ENCODE measurements at places on chromosomes 7 and 10. TPM values are rescaled to one million over a fixed set of nuclear protein-coding genes. Genes with fewer than 3 reads are reported as not detected.

Gene LBX1
- not detected for total RNA-seq

GRCh38 chr10:76411729-76412435 is 980.5 kb downstream of the LRMDA start:
- DNase-seq, result no peak

GRCh38 chr7:32415519-32415918 is 74.7 kb downstream of the LSM5 start:
- DNase-seq, result no peak

- DNase-seq, result no peak
Observed at GRCh38 chr7:17986851-17987250, 40.8 kb downstream of the PRPS1L1 start.

DNA sequence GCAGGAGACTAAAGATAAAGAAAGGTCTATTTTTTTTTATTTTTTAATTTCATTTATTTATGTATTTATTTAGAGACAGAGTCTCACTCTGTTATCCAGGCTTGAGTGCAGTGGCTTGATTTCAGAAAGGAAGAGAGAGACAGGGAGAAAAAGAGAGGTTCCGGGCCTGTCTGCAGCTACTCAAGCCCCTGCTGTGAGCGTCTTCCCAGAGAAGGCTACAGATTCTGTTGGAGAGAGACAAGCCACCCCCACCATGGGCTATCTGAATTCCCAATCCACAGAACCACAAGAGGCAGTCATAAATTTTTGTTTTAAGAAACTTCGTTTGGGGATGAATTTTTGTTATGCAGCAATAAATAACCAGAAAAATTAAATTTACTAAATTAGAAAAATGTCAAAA is 68.1 kb downstream of the CALN1 start:
- no peak for DNase-seq

DNA sequence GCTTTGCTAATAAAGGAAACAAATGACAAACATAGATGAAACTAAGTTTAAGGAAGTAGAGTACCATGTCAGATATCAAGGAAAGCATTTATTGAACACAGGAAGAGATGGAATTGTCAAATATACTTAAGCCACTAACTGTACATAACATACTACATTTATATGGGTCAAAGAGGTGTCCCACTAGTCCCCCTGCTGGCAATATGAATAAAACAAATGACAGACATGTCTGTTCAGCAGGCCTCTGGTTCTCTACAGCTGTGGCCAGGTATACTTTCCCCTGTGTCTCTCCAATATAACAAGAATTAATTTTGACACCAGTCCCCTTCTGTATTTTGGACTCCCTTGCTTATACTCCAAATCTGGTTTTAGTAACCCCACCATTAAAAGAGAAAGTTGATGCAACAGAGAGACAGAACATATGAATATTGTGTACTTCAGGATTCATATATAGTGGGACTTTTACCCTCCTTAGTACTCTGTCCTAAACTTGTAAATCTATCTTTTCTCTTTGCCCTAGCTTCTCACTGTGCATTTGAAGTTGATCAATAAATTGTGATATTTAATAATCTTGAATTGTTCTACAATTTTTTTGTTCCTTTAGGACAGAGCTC is 42.9 kb downstream of the CD36 start:
- DNase-seq, result no peak

All from mucosa of descending colon (tissue), 3 donors.